ENCODE measurements at places on chromosomes 1 and 21. TPM values are rescaled to one million over a fixed set of nuclear protein-coding genes. Genes with fewer than 3 reads are reported as not detected.

Gene CLDN17
- not detected for total RNA-seq

Gene ECM1
- total RNA-seq, result 74.4 TPM

Gene TFF3
- 0.29 TPM for total RNA-seq

Gene KRTAP19-1
- not detected for total RNA-seq

Gene F13B
- not detected for total RNA-seq

Gene GUCA2A
- total RNA-seq, result not detected

Gene TRMT13
- total RNA-seq, result 21.4 TPM

Gene TCHH
- not detected for total RNA-seq

Gene NMNAT1
- 18.6 TPM for total RNA-seq

Gene NHLH1
- total RNA-seq, result not detected

Gene BCL2L15
- total RNA-seq, result under 0.01 TPM

Gene TMEM61
- not detected for total RNA-seq

Gene TSSK3
- total RNA-seq, result 1.0 TPM

Gene RNPEP
- 122 TPM for total RNA-seq

Gene TSTD1
- total RNA-seq, result 34.8 TPM

Data from smooth muscle cell of trachea (primary cell).